ENCODE measurements at places on chromosomes 13 and 19.

GRCh38 chr13:78323040-78323439 lies 280.3 kb downstream of the POU4F1 start:
- no peak for DNase-seq

- no peak for DNase-seq
Measured at GRCh38 chr13:93549326-93550005, 322.9 kb downstream of the GPC6 start.

GRCh38 chr13:20441056-20441455 lies 84.6 kb downstream of the CRYL1 start:
- no peak for DNase-seq

DNA sequence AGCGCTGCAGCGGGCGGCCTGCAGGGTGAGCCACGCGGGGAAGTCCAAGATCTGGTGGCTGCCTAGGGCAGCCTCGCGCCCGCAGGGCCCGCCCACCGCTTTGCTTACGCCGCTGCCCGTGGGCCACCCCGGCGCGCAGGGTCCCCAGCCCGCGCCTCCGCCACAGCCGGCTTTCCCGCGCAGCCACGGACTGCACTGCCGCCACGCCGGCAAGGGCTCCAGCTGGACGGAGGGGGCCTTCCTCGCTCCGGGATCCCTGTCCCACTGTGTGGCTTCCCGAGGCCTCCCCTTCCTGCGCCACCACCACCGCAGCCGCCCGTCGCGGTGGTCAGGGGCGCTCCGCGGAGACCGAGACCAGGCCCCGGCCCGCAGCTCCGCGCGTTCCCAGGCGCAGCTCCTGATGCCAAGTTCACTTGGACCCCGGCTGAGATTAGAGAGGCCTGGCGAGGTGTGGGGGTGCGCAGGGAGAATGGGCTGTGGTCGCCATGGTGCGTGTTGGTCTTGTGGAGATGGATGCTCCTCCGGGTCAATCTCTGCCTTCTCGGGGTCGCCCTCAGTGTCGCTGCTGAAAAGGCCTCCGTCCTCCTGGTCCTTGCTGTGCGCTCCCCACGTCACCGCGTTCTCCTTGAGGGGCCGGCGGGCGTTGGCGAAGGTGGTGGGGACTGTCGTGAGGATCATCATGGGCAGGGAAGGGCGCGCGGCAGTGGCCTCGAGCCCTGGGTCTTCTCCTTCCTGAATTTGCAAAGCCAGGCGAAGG lies 17.9 kb upstream of the RNF17 start:
- DNase-seq = no peak

- no peak for DNase-seq
Measured at GRCh38 chr19:6828698-6829633, 56.5 kb downstream of the VAV1 start.

DNA sequence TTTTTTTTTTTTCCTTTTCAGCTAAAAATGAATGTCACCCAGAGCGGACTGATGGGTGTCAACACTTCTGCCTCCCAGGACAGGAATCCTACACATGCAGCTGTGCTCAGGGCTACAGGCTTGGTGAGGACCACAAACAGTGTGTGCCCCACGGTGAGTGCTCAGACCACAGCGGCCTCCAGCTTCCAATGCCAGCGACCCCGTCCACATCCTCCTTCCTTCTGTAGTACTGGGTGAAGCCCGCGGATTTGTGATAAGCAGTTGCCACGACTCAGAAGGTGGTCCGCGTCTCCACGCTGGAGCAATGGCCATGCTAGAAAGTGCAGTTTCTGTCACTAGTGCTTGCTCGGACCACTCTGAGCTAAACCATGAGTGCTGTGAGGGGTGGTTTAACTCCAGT lies 6.0 kb downstream of the PROZ start:
- no peak for DNase-seq

DNA sequence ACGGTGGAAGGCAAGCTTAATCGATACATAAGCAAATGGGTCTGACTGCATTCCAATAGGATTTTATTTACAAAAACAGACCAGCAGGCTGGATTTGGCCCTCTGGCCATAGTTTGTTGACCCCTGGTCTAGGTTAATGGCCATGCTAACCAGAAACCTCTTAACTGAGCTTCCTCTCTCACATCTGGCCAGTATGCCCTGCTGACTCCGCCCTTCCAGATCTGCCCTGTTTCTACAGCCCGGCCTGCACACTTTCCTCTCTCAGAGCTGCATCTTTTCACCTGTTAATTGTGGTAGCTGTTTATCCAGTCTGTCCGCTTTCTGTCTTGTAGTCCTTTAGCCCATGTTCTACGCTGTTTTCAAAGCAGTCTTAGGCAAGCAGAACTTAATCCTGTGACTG lies 25.6 kb downstream of the EDNRB start:
- no peak for DNase-seq

GRCh38 chr19:23996549-23996948 lies 81.9 kb downstream of the ZNF726 start:
- DNase-seq = no peak

- no peak for DNase-seq
Measured at GRCh38 chr13:49225223-49226042, 5.3 kb downstream of the MLNR start.

DNA sequence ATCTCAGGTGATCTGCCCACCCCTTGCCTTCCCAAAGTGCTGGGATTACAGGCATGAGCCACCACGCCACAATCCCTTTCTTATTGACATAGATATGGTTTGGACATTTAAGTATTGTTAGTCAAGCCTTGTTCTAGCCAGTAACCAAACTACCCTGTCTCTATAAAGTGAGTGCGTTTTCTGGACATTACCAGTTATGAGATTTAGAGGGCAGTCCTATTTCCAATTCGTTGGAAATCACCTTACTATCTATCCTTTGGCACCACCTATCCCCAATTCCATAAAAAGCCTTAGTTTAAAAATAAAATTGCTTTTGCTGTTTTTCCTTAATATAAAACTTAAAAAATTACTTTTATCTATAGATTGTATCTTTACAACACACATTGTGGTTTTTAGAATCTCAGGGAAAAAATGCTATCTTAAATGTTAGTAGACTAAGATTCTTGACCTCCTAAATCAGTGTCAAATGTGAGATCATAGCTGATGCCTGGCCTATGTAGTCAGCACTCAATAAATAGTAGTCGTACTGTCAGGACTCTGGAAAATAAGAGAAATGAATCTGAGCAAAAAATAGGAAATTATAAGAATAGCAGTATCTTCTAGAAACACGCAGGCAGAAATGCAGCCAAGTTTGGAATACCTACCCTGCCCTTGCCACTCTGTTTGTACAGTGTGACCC lies 57.0 kb downstream of the NUFIP1 start:
- DNase-seq = no peak

DNA sequence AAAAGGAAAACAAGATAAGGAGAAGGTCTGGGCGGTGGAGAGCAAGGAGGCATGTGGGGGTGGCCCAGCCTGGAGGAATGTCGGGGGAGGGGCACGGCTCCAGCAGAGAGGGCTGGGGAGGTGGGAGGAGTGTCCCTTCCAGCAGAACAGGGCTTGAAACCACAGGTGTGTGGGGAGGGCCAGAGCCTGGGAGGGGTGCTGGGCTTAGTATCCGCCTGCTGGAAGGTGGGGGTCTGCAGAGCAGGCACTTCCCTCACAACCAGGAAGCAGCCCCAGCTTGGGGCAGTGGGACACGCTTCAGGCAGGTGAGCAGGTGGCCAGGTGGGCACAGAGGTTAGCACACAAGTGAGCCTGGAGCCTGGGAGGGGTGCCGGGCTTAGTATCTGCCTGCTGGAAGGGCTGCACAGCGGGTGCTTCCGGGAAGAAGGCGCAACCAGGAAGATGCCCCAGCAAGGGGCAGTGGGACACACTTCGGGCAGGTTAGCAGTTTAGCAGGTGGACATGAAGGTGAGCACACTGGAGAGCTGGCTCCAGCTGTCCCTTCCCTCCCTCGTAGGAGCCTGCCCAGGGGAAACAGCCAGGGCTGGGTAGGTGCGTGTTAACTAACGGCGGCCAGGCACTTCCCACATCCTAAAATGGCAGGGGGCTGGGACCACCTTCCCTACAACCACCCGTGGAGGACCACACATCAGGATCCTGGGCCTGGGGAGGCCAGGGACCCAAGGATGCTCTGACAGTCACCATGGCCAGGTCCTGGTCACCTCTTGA lies 3.0 kb downstream of the GAS6 start:
- no peak for DNase-seq

DNA sequence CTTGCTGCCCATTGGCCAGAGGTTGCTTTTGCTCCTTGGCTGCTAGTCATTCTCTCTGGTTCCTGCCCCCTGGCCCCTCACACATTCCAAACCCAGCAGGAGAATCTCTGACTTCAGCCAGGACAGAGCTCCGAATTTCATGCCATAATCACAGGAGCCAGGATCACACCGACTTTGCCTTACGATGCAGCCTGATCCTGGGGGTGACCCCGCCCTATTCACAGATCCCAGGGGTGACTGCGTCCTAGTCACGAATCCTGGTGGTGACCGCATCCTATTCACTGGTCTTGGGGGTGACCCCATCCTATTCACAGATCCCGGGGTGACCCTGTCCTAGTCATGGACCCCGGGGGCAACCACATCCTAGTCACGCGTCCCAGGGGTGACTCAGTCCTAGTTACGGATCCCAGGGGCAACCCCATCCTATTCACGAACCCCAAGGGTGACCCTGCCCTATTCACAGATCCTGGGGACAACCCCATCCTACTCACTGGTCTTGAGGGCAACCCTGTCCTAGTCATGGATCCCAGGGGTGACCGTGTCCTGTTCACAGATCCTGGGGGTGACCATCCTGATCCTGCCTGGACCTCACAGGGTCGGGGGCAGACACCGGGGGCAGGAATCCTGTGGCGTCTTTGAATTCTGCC lies 7.4 kb upstream of the TEX29 start:
- DNase-seq = no peak
